ENCODE measurements at places on chromosomes 13 and 19. TPM values are rescaled to one million over a fixed set of nuclear protein-coding genes. Genes with fewer than 3 reads are reported as not detected.
A peak's percentile ranks its signal among the peaks of the same experiment; 100 is the strongest.

Gene CD37
- not detected for total RNA-seq

DNA sequence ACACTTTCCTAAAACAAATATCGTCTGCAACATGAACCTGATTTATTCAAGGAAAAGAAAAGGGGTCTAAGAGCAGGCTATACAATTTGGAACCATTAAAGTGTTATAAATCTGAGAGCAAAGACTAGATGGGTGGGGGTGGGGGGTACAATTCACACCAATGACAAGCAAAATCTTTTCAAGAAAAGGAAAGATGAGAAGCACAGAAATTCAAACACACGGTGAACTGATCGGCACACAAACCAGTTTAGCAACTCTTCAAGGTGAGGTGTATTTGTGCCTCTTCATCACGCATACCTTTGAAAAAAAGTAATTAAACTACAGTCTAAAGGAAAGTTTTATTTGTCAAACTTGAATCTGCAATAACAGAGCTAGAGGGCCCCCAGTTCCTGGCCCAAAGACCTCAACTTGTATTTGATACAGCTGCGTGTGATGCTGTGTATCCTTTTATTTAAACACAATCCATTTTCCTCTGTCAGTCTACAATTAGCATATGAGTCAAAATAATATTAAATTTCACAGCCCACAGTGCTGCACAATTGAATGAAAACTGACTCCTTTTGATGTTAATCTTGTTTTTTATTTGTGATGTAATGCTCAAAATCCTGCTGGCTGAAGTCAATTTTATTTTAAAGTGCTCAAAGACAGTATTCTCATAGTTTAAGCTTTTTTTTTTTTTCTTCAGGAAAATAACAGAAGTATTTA lies 14.2 kb downstream of the EFNB2 start:
- peak overlapping the region; percentile 79 for H3K27ac ChIP-seq
- H3K36me3 ChIP-seq: peaks cover 24% of the 10 kb centered on the region
- no peaks in the 10 kb centered on the region for H3K27me3 ChIP-seq
- peaks cover 64% of the 10 kb centered on the region for H3K4me1 ChIP-seq
- H3K4me3 ChIP-seq: peak overlapping the region; percentile 41
- peak; percentile 86 for DNase-seq

Gene DIRAS1
- total RNA-seq: 0.57 TPM

- peaks cover 23% of the 10 kb centered on the region for H3K4me1 ChIP-seq
- H3K36me3 ChIP-seq: peaks cover 13% of the 10 kb centered on the region
- peak; percentile 84 for DNase-seq
- H3K27me3 ChIP-seq: no peaks in the 10 kb centered on the region
- peak overlapping the region; percentile 65 for H3K27ac ChIP-seq
Measured at GRCh38 chr13:110616103-110617101, 1.1 kb downstream of the NAXD start.

Gene TUBA3C
- total RNA-seq: not detected

Gene SRRM5
- total RNA-seq: 0.37 TPM

GRCh38 chr13:55615081-55615480 lies 1525.6 kb upstream of the PRR20A start:
- no peaks in the 10 kb centered on the region for H3K36me3 ChIP-seq
- H3K27me3 ChIP-seq: no peaks in the 10 kb centered on the region
- no peak overlapping the region for H3K4me3 ChIP-seq
- H3K27ac ChIP-seq: no peak overlapping the region

GRCh38 chr19:13460045-13460444 lies 46.2 kb downstream of the CACNA1A start:
- no peak overlapping the region for H3K27ac ChIP-seq
- H3K36me3 ChIP-seq: no peaks in the 10 kb centered on the region
- H3K4me3 ChIP-seq: no peak overlapping the region
- H3K4me1 ChIP-seq: no peaks in the 10 kb centered on the region
- H3K27me3 ChIP-seq: peaks cover 73% of the 10 kb centered on the region

DNA sequence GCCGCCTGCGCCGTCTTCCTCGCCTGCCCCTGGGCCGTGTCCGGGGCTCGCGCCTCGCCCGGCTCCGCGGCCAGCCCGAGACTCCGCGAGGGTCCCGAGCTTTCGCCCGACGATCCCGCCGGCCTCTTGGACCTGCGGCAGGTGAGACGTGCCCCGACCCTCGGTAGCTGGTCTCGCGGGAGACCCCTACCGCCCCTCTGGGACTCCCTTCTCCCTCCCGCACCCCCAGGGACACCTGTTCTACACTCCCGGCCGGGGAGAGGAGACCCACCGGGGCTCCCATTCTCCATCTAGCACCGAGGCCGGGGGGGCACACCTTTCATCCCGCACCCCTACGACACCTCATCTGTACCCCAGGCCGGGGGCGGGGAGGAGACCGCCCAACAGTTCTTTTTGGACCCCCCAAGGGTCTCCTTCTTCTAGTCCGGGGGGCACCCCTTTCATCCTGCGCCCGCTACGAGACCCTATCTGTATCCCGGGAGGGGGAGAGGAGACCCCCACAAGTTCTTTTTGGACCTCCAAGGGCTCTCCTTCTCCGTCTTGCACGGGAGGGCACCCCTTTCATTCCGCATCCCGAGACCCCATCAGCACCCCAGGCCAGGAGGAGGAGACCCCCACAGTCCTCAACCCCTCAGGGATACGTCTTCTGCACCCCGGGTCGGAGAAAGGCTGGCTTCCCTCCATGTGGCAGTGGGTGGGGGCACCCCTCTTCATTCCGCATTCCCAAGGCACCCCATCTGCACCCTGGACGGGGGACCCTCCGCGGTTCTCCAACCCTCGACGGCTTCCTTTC lies 533 bp downstream of the TNFSF9 start:
- H3K27ac ChIP-seq: no peak overlapping the region
- H3K27me3 ChIP-seq: no peaks in the 10 kb centered on the region
- peaks cover 5% of the 10 kb centered on the region for H3K4me1 ChIP-seq
- H3K4me3 ChIP-seq: peak overlapping the region; percentile 90
- H3K36me3 ChIP-seq: no peaks in the 10 kb centered on the region

Gene SLC10A2
- total RNA-seq: not detected

GRCh38 chr13:73683746-73684145 lies 450.5 kb downstream of the KLF12 start:
- DNase-seq: no peak
- peaks cover 10% of the 10 kb centered on the region for H3K4me1 ChIP-seq
- no peaks in the 10 kb centered on the region for H3K27me3 ChIP-seq
- no peak overlapping the region for H3K27ac ChIP-seq

DNA sequence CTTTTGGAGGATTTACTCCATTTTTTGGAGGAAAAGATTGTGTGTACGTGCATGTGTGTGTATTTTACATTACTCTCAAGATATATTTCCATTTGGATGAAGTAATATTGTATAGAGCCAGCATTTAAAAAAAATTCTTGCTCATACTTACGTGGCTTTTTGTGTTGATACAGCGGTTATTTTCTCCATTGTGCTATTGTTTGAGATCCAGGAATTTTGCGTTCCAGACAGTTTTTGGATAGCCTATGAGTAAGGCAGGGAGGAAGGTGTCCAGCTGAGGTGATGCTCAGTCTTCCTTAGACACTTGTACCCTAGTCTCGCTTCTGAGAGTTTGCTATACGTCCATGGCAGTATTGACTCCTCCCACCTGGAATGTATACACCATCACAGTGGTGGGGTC lies 92.2 kb upstream of the ARHGEF7 start:
- no peaks in the 10 kb centered on the region for H3K36me3 ChIP-seq
- H3K27me3 ChIP-seq: no peaks in the 10 kb centered on the region
- no peaks in the 10 kb centered on the region for H3K4me1 ChIP-seq
- H3K27ac ChIP-seq: no peak overlapping the region

Gene TMEM255B
- total RNA-seq: 0.61 TPM

DNA sequence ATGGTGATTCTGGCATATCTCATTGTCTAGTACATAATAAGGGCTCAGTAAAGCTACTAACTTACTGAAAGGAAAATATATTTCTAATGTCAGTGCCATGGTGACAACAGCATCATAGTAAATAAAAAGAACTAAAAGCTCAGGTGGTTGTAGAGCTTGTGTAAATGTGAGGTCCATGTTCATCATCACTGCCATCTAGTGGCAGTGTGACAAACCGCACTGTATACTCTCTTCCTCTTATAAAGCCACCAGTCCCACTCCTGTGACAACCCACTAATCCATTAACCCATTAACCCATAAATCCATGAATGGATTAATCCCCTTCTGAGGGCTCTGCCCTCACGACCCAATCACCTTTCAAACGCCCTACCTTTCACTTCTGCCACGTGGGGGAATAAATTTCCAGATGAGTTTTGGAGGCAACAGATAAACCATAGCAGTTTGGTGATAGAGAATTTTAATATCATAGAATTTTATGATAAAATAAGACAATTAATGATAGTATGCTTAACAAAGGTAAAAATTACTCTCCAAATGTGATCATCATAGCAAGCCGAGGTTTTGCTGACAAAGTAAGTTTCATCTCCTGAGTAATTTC lies 160.4 kb upstream of the SGCG start:
- DNase-seq: peak; percentile 4
- H3K36me3 ChIP-seq: no peaks in the 10 kb centered on the region
- H3K27ac ChIP-seq: no peak overlapping the region

GRCh38 chr13:50979187-50979586 lies 69.6 kb downstream of the RNASEH2B start:
- H3K36me3 ChIP-seq: no peaks in the 10 kb centered on the region
- H3K27me3 ChIP-seq: no peaks in the 10 kb centered on the region
- no peak for DNase-seq
- no peaks in the 10 kb centered on the region for H3K4me1 ChIP-seq
- no peak overlapping the region for H3K4me3 ChIP-seq

GRCh38 chr13:108270442-108270841 lies 924 bp downstream of the TNFSF13B start:
- DNase-seq: no peak
- H3K27me3 ChIP-seq: no peaks in the 10 kb centered on the region
- H3K4me1 ChIP-seq: peaks cover 5% of the 10 kb centered on the region
- H3K4me3 ChIP-seq: no peak overlapping the region
- H3K36me3 ChIP-seq: no peaks in the 10 kb centered on the region

GRCh38 chr19:30430206-30430734 lies 58.1 kb downstream of the ZNF536 start:
- no peak overlapping the region for H3K4me3 ChIP-seq
- no peaks in the 10 kb centered on the region for H3K4me1 ChIP-seq
- no peak overlapping the region for H3K27ac ChIP-seq
- no peaks in the 10 kb centered on the region for H3K36me3 ChIP-seq
- H3K27me3 ChIP-seq: peaks cover 25% of the 10 kb centered on the region
- DNase-seq: no peak

Gene NLRP4
- 1.7 TPM for total RNA-seq

DNA sequence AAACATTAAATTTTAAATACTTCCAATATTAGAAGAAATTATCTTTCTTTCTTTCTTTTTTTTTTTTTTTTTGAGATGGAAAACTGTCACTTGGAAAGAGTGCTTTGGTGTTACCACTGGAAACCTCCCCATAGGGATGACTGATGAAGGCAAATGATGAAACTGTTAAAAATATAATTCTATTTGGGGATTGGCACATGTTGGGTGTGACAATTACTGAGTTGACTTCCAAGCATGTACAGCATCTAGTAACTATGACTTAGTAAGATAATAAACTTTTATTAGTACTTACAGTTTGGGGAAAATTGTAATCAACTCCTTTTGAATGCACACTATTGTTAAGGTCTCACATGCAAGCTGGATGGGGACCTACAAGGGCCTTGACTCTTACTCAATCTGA lies 592.5 kb downstream of the KCTD12 start:
- H3K36me3 ChIP-seq: no peaks in the 10 kb centered on the region
- no peak for DNase-seq
- no peak overlapping the region for H3K4me3 ChIP-seq
- 0 out of 2 replicates have a peak overlapping the region, but pooled peaks have one; percentile 9 for H3K27ac ChIP-seq

DNA sequence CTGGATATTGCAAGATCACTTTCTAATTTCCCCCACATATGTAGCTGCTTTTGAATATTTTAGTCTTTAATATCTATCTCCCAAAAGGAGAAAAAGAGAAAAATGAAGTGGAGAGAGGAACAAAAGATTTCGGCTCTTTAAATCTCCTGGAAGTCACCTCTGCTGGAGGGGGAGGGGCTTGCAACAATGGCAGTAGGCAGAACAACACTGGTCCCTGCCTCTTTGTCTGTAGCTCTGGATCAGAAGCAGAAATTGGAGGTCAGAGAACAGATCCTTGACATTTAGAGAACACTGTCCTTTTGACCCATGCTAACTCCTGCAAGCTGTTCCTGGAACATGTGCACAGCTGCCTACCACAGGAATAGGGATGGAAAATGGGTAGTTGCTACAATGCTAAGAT lies 86.7 kb upstream of the GPR12 start:
- H3K4me3 ChIP-seq: no peak overlapping the region
- H3K4me1 ChIP-seq: no peaks in the 10 kb centered on the region
- no peak for DNase-seq
- H3K27ac ChIP-seq: no peak overlapping the region
- peaks cover 72% of the 10 kb centered on the region for H3K27me3 ChIP-seq

- H3K4me3 ChIP-seq: no peak overlapping the region
- DNase-seq: no peak
- H3K4me1 ChIP-seq: peaks cover 11% of the 10 kb centered on the region
- H3K36me3 ChIP-seq: no peaks in the 10 kb centered on the region
Measured at GRCh38 chr13:99124046-99124400, 76.6 kb upstream of the UBAC2 start.

Gene LACC1
- total RNA-seq: 3.0 TPM

Gene CRX
- not detected for total RNA-seq

DNA sequence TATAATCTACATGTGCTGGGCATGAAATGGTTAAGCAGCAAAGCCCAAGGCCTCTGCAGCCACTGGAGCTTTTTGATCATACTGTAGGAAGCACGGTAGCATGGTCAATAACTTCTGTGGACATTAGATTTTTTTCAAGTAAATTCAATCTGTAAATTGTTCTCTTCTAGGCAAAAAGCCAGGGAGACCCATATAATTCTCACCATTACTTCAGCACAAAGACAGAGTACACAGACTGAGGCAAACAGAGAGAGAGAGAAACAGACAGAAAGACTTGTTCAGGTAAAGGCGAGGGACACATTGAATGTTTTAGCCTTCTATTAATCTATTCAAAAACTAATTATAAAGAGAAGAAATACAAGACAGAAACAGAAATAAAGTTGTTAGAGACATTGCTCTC lies 349.4 kb downstream of the RFC3 start:
- DNase-seq: no peak
- peaks cover 10% of the 10 kb centered on the region for H3K4me1 ChIP-seq
- no peak overlapping the region for H3K27ac ChIP-seq
- no peak overlapping the region for H3K4me3 ChIP-seq

- H3K4me3 ChIP-seq: no peak overlapping the region
- no peaks in the 10 kb centered on the region for H3K36me3 ChIP-seq
Measured at GRCh38 chr19:7312816-7313215, 18.6 kb upstream of the INSR start.

DNA sequence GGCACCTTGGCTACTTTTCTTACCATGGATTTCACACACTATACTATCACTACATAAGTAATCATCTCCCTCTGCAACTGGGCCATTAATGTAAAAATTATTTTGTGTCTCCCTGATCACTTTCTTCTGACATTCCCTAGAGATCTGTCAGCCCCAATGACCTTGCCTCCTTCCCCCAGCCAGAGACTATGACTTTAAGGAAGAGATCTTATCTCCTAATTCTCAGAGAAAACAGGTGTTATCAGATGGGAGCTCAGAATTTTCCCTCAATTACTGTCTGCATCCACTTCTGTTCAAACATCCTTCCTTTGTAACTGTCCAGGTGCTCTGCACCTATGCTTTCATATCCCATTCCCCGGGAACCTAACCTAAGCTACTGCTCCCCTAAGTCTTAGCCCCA lies 397.5 kb downstream of the DIAPH3 start:
- no peak for DNase-seq
- H3K27me3 ChIP-seq: no peaks in the 10 kb centered on the region
- no peak overlapping the region for H3K27ac ChIP-seq
- no peaks in the 10 kb centered on the region for H3K4me1 ChIP-seq
- H3K4me3 ChIP-seq: no peak overlapping the region

GRCh38 chr19:7977723-7978040 lies 27.8 kb downstream of the ELAVL1 start:
- H3K27me3 ChIP-seq: no peaks in the 10 kb centered on the region
- no peak for DNase-seq
- 0 out of 2 replicates have a peak, but pooled peaks cover 5% of the 10 kb centered on the region for H3K36me3 ChIP-seq
- H3K4me1 ChIP-seq: no peaks in the 10 kb centered on the region
- no peak overlapping the region for H3K4me3 ChIP-seq
- no peak overlapping the region for H3K27ac ChIP-seq
